ENCODE measurements at places on chromosomes 2 and 18. TPM values are rescaled to one million over a fixed set of nuclear protein-coding genes. Genes with fewer than 3 reads are reported as not detected.

GRCh38 chr2:48069769-48070168 is 163.5 kb upstream of the FBXO11 start:
- no peak for DNase-seq

GRCh38 chr18:13369353-13369752 is 150.8 kb downstream of the LDLRAD4 start:
- DNase-seq = no peak

DNA sequence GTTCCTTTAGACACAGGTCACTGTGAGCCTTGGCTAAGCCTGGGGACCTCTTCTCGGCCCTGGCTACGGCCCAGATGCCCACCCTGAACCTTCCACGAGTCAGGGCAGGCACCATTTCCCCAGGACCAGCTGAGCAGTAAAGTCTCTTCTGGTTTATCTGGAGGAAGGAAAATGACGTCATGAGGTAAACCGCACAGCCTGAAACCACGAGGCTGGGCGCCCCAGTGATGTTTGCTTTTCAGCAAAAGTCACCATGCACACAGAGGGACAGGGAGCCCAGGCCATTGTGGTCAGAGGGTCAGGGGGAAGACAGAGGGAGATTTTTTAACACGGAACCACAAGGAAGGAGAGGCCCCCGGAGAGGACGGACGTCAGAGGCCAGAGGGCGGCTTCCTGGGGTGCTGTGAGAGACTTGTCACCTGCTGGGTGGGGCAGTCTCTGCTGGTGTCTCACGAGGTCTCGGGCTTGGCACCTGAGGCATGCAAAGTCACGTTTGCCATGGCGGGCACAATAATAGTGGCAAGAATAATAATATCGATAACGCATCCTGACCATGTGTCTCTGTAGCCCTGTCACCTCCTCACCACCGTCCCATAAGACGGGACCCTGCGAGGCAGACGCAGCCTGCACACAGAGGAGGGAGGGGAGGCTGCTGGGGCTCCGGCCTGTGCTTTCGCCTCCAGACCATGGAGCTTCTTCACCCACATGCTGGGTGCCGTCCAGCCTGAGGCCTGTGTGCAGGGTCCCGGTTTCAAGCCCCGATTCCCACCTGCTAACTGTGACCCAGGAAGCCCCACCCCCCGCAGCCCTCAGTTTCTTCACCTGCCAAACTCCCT is 33.2 kb upstream of the FOSL2 start:
- peak; percentile 7 for DNase-seq

DNA sequence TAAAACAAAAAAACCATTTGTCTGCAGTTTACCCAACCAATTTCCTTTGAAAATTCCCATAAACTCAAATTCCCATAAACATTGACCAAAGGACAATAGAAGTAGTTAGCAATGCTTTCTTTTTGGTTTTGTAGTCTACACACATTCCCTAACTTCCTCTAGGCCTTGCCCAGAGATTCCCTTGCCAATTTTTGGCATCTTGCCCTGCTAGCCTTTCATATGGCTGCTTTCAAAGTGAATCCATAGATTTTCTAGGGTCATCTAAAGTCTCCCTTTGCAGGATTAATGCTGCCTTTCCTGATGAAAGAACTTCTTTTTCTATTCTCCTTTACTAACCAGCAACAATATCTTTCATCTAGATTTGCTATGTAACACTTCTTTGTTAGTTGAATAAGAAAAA is 33.4 kb downstream of the THSD7B start:
- no peak for DNase-seq

- DNase-seq = no peak
Measured at GRCh38 chr2:233112776-233113452, 52.8 kb downstream of the INPP5D start.

GRCh38 chr2:46366668-46367052 is 69.5 kb downstream of the EPAS1 start:
- DNase-seq = no peak

GRCh38 chr2:8656811-8657210 is 25.0 kb upstream of the ID2 start:
- no peak for DNase-seq

- DNase-seq = no peak
Measured at GRCh38 chr2:21288739-21289520, 165.2 kb downstream of the TDRD15 start.

DNA sequence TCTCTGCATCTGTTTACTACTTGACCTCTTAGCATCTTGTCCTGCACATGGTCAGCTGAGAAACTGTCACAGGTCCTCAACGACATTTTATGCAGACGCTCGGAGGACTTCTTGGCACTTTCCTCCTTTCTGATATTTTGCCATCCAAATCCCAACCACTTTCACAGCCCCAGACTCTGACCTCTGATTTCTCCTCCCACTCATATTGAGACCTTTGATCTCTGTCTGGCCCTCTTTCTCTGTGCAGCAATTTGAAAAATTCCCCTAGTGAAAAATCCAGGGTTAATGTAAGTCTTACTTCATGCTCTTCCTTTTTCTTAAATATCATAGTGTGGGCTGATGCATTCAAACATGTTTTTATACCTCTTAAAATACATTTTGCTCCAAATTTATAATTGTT is 273.8 kb downstream of the CCDC102B start:
- no peak for DNase-seq

DNA sequence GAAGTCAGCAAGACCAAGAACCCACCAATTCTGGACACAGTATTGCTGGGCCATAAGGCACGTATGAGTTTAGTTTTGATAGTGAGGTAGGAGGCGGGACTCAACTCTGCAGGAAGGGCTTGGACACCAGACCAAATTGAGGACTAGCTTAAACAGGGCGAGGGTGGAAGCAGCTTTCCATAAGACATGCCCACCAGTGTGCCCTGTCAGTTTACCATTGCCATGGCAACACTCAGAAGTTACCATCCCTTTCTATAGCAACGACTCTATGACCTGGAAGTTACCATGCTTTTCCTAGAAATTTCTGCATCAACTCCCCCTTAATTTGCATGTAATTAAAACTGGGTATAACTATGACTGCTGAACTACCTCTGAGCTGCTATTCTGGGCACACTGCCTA is 2.8 kb downstream of the M1AP start:
- no peak for DNase-seq

DNA sequence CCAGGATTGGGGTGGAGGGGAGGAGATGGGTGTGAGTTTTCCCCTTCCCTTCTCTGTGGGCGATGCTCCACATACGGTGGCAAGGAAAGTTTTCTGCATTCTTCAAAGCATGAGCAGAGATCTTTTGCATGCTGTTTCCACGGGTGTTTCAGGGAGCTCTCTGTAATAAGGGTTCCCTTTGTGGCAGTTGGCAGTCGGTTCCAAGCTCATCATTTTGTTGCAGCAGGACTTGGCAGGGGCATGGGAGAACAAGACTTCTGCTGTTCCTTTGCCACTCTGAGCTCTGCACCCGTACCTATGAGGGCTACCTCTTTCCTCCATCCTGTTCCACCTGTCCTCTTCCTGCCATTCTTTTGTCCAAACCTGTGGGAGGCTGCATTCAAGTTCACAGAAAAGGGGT is 71.3 kb upstream of the SPRED2 start:
- no peak for DNase-seq

DNA sequence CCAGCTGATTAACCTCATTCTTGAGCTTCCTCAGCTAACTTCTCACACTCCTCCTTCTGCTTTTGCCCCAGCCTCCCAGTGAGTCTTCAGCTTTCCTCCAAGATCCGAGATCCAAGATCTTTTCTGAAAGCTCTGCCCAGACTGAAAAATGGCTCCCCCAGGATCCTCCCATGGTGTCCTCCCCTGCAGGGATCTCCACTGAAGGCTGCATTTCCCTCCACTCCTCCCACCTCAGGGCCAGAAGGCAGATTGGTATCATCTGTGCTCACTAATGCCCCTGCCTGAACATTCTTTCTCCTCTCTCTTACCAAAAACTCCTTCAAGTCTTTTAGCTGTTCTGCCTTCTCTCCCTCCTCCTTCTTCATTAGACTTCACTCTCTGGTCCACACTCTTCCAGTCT is 6.1 kb upstream of the FOXI3 start:
- no peak for DNase-seq

GRCh38 chr2:234631646-234632514 is 135.0 kb upstream of the ARL4C start:
- DNase-seq = no peak

DNA sequence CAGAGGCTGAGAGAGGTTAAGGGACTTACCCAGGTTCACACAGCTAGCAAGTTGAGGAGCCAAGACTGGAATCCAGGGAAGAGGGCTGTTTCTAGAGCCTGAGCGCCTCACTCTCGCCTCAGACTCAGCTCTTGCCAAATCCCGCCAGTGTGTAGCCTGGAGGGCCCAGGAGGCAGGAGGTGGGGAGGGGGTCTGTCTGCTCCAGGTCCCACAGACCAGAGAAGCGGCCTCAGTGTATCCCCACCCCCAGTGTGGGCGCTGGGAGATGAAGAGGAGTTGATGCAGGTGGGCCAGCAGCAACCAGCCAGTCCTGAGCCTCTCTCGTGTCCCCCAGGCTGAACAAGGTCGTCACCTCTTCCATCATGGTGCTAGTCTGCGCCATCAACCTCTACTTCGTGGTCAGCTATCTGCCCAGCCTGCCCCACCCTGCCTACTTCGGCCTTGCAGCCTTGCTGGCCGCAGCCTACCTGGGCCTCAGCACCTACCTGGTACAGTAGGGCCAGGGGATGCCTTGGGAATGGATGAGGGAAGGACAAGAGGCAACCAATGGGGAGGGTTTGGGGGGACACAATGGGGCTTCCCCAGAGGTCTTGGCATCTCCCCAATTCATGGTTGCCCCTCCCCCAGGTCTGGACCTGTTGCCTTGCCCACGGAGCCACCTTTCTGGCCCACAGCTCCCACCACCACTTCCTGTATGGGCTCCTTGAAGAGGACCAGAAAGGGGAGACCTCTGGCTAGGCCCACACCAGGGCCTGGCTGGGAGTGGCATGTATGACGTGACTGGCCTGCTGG is 5.2 kb upstream of the CTDSP1 start:
- DNase-seq = no peak

GRCh38 chr2:124153713-124154112 is 128.6 kb downstream of the CNTNAP5 start:
- DNase-seq = no peak

- DNase-seq = no peak
Measured at GRCh38 chr2:77294474-77294873, 227.7 kb downstream of the LRRTM4 start.

DNA sequence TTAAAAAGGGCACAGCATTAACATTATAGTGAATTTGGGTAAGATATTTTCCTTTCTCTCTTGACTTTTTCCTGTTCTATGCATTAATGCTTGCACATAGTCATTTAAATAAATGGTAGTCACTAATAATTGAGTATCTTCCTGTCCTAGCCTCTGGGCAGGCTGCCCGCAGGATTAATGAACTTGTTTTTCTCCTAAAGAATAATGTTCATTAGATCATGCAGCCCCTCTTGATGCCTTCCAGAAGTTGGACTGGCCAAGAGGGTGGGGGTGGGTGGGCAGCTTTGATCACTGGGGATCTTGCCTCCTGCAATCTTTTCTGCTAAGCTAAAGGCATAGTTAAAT is 514.5 kb upstream of the CDH2 start:
- DNase-seq = no peak

DNA sequence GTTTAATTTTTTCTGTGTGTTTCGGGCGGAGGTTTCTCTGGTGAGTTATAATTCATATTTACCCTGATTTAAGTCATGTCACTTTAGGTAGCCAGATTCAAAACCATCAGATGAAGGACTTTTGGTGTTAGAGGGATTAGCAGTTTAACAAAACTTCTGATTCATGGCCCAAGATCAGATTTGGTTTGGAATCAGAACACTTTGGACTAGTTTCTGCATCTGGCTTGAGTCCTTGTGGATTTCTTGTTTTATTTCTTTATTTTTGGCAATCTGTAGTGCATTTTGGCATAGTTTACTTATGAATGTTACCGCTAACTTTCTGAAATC is 3.5 kb downstream of the NEDD4L start:
- DNase-seq = no peak

DNA sequence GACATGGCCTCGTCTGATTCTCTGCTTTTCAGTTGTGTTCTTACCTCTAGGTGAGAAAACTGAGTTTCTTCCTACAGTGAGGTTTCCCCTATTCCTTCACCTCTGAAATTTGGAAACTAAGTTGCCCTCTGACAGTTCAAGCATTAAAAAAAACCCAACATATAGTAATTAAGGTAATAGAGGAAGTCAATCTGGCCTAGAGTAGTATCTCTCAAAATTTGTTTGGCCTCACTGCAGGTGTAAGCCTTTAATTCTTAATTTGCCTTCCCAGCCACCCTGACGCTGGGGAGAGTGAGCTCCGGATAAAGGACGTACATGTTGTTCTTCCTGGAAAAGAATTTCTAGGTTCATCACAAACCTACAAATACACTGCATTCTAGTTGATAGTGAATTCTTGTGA is 1.4 kb downstream of the CAD start:
- peak; percentile 62 for DNase-seq

- DNase-seq = no peak
Measured at GRCh38 chr2:229675569-229675968, 38.8 kb downstream of the DNER start.

DNA sequence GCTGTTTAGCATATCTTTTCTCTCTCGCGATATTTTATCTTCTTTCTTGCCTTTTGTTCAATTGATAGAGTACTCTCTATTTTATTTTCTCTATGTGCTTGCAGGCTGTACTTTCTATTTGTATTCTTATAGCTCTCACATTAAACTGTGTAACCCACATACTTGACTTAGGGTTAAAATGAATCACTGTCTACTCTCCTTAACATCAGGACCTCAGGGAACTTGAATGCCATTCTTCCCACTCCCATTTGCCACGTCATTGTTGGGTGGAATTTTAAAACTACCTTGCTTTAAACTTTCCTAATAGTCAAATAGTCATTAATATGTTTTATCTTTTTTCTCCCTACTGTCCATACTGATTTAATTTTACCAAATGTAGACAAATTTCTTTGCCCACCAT is 269.7 kb downstream of the ALPK2 start:
- DNase-seq = no peak

DNA sequence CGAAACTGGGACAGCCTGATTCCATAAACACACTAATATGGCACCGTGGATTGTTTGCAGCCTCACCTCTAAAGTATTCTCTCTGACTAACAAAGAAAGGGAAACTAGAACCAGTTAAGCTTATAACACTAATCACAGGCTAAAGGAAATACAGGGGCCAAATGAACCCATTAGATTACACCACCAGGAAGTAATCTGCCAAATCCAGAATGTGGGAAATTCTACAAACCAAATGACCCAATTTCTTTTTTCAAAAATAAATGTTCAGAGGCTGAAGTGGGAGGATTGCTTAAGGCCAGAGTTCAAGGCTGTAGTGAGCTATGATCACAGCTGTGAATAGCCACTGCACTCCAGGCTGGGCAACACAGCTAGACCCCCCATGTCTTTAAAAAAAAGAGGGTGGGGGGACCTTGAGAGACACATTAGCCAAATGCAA is 1.5 kb upstream of the MPPE1 start:
- DNase-seq = no peak

NPPC gene
- total RNA-seq = not detected

DCC gene
- total RNA-seq = not detected

LYG1 gene
- total RNA-seq = 1.8 TPM

SERPINB11 gene
- total RNA-seq = not detected

RBM44 gene
- total RNA-seq = 0.72 TPM

ASXL2 gene
- total RNA-seq = 33.1 TPM

EMX1 gene
- not detected for total RNA-seq

UGT1A3 gene
- not detected for total RNA-seq

INO80B gene
- total RNA-seq = 43.1 TPM

ING5 gene
- total RNA-seq = 65.4 TPM

ACOXL gene
- 0.81 TPM for total RNA-seq
